ENCODE measurements at places on chromosomes 4 and X. TPM values are rescaled to one million over a fixed set of nuclear protein-coding genes. Genes with fewer than 3 reads are reported as not detected.

Gene MAPK10
- total RNA-seq = not detected

DNA sequence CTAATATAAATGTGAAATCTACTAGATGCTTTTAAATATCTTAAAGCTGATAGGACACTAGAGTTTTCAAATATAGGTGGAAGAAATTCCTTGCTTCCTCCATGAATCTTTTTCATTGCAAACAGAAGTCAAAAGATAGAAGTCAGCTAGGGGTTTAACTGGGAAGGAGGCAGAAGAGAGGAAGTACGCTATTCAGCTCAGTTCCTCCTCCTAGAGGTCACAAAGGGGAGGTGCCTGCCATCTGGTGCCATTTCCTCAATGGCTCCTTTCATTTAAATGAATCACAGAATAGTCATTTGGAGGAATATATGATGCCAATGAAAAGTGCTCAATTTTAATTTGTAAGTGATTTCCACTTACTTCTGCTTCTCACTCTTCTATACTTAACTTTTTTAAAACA, 8.5 kb downstream of the COL25A1 start:
- no peaks in the 10 kb centered on the region for H3K36me3 ChIP-seq
- H3K27ac ChIP-seq = no peak overlapping the region
- H3K4me1 ChIP-seq = no peaks in the 10 kb centered on the region
- no peak overlapping the region for H3K4me3 ChIP-seq
- DNase-seq = peak; percentile 40

Gene CENPVL3
- total RNA-seq = 0.16 TPM

DNA sequence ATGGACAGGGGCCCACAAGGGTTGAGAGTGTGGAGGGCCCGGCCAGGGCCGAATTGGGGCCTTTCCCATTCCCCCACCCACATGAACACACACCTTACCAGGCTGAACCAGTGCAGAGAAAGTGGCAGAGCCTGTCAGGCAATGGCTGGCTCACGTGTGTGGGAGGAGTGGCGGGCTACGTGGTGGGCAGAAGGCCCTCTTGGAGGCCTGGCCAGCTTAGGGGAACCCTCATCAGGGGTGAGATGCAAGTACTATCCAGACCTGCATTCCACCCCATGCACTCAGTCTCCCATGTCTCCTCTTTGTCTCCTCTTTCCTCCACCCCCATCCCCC, 965 bp downstream of the TCEAL4 start:
- DNase-seq = no peak
- peak overlapping the region; percentile 87 for H3K4me3 ChIP-seq
- no peaks in the 10 kb centered on the region for H3K36me3 ChIP-seq
- peaks cover 7% of the 10 kb centered on the region for H3K4me1 ChIP-seq

DNA sequence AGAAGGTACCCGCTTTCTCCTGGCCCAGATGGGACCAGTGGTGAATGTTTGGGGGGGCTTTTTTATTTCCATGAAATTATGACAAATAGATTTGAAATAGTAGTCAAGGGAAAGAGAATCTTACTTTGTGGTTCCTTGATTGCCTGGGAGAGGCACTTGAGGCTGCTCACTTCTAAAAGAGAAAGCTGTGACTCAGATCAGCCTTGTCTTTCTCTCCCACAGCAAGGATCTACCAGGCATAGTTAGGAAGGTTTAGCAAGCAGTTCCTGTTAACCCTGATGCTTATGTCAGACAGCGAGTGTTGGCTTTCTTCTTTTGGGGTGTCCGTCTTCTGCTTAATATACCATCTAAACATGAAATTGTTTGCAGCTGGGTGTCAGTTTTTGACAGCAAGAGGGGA, 114.5 kb downstream of the TSPAN7 start:
- DNase-seq = no peak
- H3K36me3 ChIP-seq = no peaks in the 10 kb centered on the region
- peaks cover 57% of the 10 kb centered on the region for H3K27me3 ChIP-seq
- H3K27ac ChIP-seq = no peak overlapping the region
- H3K4me3 ChIP-seq = peak overlapping the region; percentile 37

DNA sequence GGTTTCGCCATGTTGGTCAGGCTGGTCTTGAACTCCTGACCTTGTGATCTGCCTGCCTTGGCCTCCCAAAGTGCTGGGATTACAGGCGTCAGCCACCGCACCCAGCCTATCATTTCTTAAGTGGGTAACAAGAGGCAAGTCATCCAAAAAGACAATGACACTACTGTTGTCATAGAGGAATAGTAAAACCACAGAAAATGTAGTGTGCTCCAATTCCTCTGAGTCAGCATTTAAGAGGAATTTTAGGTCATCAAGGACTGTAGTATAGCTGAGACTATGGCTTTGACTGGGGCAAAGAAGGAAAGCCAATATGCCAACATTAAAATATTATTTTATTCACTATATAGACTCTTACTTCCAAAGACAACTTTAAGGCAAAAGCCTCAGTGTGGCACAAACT, 48.4 kb downstream of the ATP8A1 start:
- H3K4me1 ChIP-seq = peaks cover 30% of the 10 kb centered on the region
- H3K27me3 ChIP-seq = no peaks in the 10 kb centered on the region
- no peak overlapping the region for H3K4me3 ChIP-seq
- peaks cover 5% of the 10 kb centered on the region for H3K36me3 ChIP-seq

- H3K4me1 ChIP-seq = no peaks in the 10 kb centered on the region
- peaks cover 7% of the 10 kb centered on the region for H3K27me3 ChIP-seq
Measured at GRCh38 chr4:80526697-80527096, 191.2 kb downstream of the CFAP299 start.

Gene ZMAT1
- total RNA-seq = 9.2 TPM

DNA sequence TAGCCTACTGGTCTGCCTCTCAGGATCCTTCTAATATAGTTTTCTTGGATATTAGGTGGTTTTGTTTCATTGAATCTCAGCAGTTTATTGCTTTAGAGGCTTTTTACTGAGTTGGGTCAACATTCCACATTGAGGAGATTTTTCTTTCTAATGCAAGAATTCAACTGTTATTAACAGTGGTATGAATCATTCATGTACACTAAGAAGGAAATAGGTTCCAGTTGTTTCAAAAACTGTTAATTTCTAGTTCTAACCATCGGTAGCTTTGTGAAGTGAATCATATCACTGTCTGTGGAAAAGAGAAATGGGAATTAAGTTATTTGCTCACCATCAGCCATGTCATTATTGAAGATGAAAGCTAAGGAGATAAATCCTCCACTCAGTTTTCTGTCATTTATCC, 331.5 kb downstream of the RPA4 start:
- no peak for DNase-seq
- H3K4me3 ChIP-seq = no peak overlapping the region
- no peaks in the 10 kb centered on the region for H3K27me3 ChIP-seq
- H3K36me3 ChIP-seq = no peaks in the 10 kb centered on the region
- no peak overlapping the region for H3K27ac ChIP-seq
- peaks cover 13% of the 10 kb centered on the region for H3K4me1 ChIP-seq

GRCh38 chr4:100287534-100287933, 97.3 kb upstream of the DDIT4L start:
- no peak overlapping the region for H3K27ac ChIP-seq
- H3K36me3 ChIP-seq = no peaks in the 10 kb centered on the region
- no peaks in the 10 kb centered on the region for H3K27me3 ChIP-seq
- no peak overlapping the region for H3K4me3 ChIP-seq
- H3K4me1 ChIP-seq = no peaks in the 10 kb centered on the region
- DNase-seq = no peak

DNA sequence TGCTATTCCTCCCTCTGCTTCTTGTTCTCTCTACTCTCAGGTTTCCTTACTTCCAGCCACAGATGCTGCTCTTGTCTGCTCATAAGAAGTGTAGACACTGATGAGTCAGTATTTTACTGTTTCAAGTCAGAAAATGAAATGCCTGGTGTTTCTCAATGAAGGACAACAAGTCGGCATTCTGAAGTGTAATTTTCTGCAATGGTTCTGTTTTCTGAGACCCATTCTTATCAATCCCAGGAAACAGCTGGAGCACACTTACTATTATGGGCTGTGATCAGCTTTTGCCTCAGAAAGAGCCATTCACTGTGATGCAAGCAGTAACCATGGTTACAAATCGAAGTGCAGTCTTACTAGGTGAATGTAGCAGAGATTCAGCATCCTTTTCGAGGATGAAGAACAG, 42.0 kb downstream of the SLC4A4 start:
- DNase-seq = no peak
- no peak overlapping the region for H3K27ac ChIP-seq
- H3K27me3 ChIP-seq = no peaks in the 10 kb centered on the region
- no peaks in the 10 kb centered on the region for H3K36me3 ChIP-seq

- H3K27me3 ChIP-seq = no peaks in the 10 kb centered on the region
- H3K4me3 ChIP-seq = no peak overlapping the region
- H3K4me1 ChIP-seq = no peaks in the 10 kb centered on the region
- no peak for DNase-seq
- no peak overlapping the region for H3K27ac ChIP-seq
- no peaks in the 10 kb centered on the region for H3K36me3 ChIP-seq
Measured at GRCh38 chrX:129037389-129037788, 485.9 kb downstream of the SMARCA1 start.

DNA sequence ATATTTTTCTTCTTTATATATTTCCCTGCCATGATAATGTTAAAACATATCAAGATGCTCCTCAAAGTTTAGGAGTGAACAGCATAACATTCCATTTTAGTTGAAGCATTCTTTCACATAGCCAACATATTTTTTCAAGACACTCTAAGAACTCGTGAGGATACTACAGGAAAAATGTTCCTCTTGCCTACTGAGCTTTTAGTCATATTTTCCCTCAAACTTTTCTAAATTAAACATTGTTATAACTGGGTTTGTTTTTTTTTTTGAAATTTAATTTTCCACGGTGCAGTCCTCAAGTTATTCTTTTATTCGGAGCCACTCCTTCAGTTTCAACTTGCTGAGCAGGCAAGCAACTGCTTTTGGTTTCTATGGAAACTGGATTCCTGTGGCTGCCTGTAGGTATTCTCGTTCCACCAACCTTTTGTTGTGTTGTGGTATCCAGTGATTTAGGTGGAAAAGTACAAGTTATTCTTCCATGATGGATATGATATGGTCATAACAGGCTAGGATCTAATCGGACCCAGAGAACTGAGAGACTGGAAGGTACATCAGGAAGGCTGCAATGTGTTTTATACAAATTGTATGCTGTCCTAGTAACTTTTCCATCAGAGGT, 248.0 kb downstream of the TRIML1 start:
- no peaks in the 10 kb centered on the region for H3K27me3 ChIP-seq
- H3K36me3 ChIP-seq = peaks cover 3% of the 10 kb centered on the region
- no peaks in the 10 kb centered on the region for H3K4me1 ChIP-seq
- no peak overlapping the region for H3K4me3 ChIP-seq
- H3K27ac ChIP-seq = no peak overlapping the region

GRCh38 chr4:99943904-99944437, 2.4 kb downstream of the DNAJB14 start:
- peak overlapping the region; percentile 88 for H3K27ac ChIP-seq
- H3K4me3 ChIP-seq = peak overlapping the region; percentile 95
- H3K4me1 ChIP-seq = peaks cover 58% of the 10 kb centered on the region
- DNase-seq = no peak
- H3K36me3 ChIP-seq = peaks cover 35% of the 10 kb centered on the region
- no peaks in the 10 kb centered on the region for H3K27me3 ChIP-seq

Gene BGN
- not detected for total RNA-seq

GRCh38 chr4:148192526-148192925, 249.7 kb downstream of the NR3C2 start:
- no peak overlapping the region for H3K4me3 ChIP-seq
- DNase-seq = no peak
- H3K4me1 ChIP-seq = no peaks in the 10 kb centered on the region
- no peak overlapping the region for H3K27ac ChIP-seq

DNA sequence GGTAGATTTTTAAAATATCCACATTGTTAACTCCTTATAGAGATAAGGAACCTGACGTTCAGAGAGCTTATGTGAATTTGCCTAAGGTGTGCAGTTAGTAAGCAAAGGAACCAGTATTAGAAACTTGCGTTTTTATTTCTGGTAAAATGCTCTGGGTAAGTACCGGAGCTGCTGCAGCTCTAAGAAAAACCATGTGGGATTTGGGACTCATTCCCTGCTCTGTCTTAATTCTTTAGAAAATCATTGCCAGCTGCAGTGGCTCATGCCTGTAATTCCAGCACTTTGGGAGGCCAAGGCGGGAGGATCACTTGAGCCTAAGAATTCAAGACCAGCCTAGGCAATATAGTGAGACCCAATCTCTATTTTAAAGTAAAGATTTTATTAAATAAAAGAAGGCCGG, 5.8 kb downstream of the CCKAR start:
- no peak overlapping the region for H3K4me3 ChIP-seq
- no peak for DNase-seq

Gene MAGEE1
- total RNA-seq = 3.3 TPM

- no peak for DNase-seq
- H3K27me3 ChIP-seq = peaks cover 10% of the 10 kb centered on the region
- no peak overlapping the region for H3K4me3 ChIP-seq
Measured at GRCh38 chrX:97446298-97446882, 562.7 kb downstream of the RPA4 start.

DNA sequence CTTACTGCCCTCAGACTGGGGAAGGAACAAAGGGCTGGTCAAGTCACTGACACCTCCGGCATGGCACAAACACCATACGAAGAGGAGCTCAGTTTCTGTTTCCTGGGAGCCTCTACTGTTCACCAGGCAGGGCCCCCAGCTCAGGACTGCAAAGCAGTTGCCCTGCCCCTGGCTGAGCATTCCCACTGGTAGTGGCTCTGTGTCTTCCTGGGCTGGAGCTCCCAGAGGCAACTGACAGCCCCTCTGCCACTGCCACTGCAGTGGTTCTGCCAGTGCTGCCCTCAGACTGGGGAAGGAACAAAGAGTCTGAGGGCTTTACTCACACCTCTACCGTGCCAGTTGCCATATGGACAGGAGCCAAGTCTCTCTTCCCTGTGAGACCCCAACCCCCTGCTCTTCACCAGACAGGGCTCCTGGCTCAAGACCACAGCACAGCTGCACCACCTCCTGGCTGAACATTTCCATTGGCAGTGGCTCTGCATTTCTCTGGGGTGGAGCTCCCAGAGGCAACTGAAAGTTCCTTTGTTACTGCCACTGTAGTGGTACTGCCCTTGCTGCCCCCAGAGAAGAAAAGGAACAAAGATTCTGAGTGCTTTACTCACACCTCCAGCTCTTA, 67.9 kb downstream of the SMARCA5 start:
- H3K27me3 ChIP-seq = no peaks in the 10 kb centered on the region
- no peaks in the 10 kb centered on the region for H3K4me1 ChIP-seq
- no peak overlapping the region for H3K4me3 ChIP-seq
- no peak for DNase-seq
- peaks cover 19% of the 10 kb centered on the region for H3K36me3 ChIP-seq
- H3K27ac ChIP-seq = no peak overlapping the region

- H3K27ac ChIP-seq = no peak overlapping the region
- H3K27me3 ChIP-seq = no peaks in the 10 kb centered on the region
- no peak overlapping the region for H3K4me3 ChIP-seq
- peaks cover 2% of the 10 kb centered on the region for H3K36me3 ChIP-seq
- H3K4me1 ChIP-seq = no peaks in the 10 kb centered on the region
Measured at GRCh38 chr4:107689912-107690587, 30.0 kb downstream of the PAPSS1 start.
